ENCODE measurements at places on chromosomes 4 and X.

GRCh38 chrX:92230628-92231027 is 451.5 kb downstream of the PCDH11X start:
- no peak for DNase-seq

DNA sequence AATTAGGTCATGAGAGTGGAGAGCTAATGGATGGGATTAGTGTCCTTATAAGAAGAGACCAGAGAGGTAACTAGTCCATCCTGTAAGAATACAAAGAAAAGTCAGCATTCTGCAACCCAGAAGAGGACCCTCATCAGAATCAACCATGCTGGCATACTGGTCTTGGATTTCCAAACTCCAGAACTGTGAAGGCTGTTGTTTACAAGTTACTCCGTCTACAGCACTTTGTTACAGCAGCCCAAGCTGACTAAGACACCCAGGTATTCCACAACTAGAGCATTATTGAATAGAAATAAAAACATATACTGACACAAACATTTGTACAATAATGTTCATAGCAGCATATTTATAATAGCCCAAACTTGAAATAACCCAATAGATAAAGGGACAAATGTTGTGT is 9.2 kb downstream of the TMEM156 start:
- no peak for DNase-seq

GRCh38 chr4:2942532-2943363 is 20.5 kb downstream of the NOP14 start:
- DNase-seq, result no peak

DNA sequence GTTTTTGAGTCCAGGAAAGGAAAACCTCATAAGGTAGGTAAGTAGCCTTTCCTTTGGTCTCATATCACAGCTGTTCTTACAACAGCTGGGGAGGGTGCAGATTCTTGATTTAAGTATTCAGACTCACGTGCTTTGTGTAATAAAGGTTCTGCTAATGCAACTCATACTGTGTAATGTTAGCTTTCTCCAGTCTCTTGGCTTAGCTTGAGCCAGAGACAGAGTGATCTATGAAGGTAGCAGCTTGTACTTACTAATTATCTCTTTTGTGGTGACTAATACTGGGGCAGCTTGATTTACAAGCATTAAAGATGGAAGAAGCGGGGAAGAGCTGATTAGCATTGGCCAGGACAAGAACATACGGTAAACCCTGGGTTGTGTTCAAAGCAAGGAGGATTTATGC is 80.3 kb downstream of the LNX1 start:
- DNase-seq, result no peak

DNA sequence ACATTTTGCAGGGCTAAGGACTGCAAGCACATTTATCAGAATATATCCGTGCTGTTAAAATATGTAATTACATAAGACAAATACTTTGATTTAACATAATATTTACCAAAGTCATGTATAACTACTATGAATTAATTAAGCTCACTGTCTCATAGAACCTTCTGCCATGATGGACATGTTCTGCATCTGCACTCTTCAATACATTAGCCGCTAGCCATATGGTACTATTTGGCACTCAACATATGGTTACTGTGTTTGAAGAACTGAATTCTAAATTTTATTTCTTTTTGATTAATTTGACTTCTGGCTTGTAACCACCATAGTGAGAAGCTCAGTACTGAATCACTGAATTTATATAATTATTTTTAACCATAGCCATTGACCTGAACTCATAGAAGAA is 427.0 kb upstream of the TRAM1L1 start:
- no peak for DNase-seq

- DNase-seq, result no peak
Measured at GRCh38 chr4:41232406-41232805, 18.1 kb upstream of the APBB2 start.

GRCh38 chr4:169902658-169903345 is 123.4 kb downstream of the MFAP3L start:
- DNase-seq, result no peak

GRCh38 chr4:146121757-146122156 is 53.8 kb upstream of the LSM6 start:
- DNase-seq, result no peak

DNA sequence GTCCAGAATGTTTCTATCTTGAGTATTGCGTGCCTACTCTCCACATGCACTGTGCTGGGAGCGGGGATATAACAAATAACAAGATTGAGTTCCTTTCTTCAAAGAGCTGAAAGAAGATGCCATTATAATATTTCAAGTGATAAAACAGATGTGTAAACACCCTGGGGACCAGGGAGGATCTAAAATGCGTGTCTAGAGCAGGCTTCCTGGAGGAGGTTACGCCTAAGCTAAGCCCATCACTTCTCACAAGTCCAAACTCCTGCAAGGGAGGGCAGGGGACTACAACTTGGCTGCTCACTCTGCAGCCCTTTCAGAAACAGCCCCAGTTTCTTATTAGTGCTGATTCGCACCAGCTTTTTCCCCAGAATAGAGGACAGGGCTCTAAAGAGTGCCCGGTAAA is 21.5 kb downstream of the PTCHD1 start:
- DNase-seq, result no peak

DNA sequence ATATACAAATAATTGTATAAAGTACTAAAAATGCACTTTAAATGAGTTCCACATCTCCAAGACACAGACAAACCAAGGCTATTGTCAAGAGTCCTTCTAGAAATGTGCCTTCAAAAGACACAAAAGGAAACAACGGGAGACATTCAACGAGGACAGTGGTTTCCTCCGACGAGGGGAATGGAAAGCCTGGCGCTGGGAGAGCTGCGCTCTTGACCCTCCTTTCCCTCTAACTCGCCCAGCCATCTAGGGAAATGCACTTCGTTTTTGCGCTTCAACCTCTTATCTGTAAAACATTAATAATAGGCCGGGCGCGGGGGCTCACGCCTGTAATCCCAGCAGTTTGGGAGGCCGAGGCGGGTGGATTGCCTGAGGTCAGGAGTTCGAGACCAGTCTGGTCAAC is 37.0 kb downstream of the ZFP42 start:
- no peak for DNase-seq

GRCh38 chr4:81747242-81747930 is 275.7 kb upstream of the RASGEF1B start:
- no peak for DNase-seq

DNA sequence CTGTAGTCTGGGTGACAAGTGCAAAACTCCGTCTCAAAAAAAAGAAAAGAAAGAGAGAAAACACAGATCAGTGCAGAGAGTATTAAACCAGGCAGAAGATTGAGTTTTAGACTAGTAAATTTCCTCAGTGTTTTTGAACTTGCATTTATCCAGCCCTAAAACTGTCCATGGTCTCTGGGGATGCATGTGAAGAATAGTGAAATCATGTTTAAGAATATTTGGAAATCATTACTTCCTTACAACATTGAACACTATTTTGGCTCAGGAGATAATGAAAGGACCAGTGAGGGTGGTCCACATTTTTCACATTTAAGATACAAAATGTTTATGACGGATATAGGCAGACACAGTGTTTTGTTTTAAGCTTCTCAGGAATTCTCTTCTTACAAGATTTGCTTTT is 195.8 kb upstream of the RASGEF1B start:
- no peak for DNase-seq

- no peak for DNase-seq
Measured at GRCh38 chrX:8067754-8068462, 103.2 kb downstream of the VCX2 start.

DNA sequence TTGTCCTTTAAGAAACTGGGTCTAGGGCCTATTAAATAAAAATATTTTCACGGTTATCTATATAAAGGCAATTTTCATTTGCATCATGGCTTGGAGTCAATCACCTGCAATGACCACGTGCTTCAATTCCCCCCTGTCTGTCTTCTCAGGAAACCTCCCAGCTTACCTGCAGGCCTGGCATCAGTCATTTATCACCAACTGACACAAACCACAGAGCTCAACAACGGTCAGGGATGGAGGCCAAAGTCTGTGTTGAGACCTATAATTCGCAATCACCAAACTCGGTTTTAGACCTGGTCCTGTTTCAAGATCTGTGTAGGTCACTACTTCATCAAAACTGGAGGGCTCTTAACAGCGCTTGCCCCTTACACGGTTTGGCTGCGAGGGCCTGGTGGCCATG is 1.9 kb downstream of the SLC9A7 start:
- no peak for DNase-seq

- no peak for DNase-seq
Measured at GRCh38 chrX:9940421-9940820, 26.7 kb upstream of the CLDN34 start.

DNA sequence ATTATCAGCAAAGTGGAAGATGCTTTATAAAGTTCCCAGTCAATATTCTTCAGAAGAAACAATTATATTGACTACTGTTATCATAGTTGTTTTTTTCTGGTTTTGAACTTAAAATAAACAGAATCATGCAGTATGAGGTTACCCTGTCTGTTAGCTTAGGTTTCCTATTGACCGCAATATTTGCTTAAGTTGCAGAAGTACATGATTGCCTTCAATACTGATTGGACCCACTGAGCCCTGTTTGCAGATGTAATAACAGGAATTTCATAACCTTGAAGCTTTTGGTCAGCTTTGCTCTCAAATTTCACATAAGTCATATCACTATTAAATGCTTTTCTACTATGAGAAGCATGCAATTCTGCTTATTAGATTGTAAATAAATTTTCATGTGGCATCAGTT is 229.1 kb upstream of the FSTL5 start:
- DNase-seq, result no peak

DNA sequence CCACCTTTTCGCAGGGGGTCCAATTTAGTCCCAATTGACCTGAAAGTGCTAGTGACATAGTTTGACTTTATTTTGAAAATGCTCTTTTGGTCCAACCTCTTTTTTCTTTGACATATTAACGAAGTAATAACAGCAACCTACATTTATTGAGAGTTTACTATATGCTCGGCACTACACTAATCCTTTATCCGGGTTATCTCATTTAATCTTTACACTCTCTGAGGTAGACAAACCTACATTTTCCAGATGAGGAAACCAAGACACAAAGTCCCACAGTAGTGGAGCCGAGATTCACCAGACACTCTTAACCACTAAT is 307 bp upstream of the ATRX start:
- DNase-seq, result no peak
